ENCODE measurements at places on chromosomes 2 and 18. TPM values are rescaled to one million over a fixed set of nuclear protein-coding genes. Genes with fewer than 3 reads are reported as not detected.

DNA sequence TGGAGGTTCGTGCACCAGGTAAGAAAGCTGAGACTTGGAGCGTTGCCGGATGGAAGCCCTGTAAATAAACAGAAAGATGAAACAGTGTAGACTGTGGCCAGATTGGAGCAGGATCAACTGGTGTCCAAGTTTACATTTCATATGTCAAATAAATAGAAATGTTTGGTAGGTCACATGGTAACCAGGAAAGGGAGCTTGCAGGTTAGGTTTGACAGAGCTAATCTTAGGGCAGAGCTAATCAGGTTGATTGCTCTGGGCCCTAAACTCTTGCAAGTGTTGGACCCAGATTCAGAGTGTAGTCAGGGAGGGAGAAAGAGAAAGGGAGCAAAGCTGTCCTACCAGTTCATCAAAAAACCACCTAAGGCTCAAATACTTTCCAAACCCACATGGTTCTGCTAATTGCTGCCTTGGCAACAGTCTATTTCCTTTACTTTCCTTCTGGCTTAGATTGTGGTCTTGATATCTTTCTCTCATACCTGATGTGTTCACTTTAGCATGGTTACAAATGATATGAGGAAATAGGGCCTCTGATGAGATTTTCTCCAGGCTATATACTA is 63.2 kb downstream of the G6PC2 start:
- no peaks in the 10 kb centered on the region for H3K27me3 ChIP-seq
- H3K4me1 ChIP-seq, result peaks cover 7% of the 10 kb centered on the region
- no peak overlapping the region for H3K27ac ChIP-seq

- no peaks in the 10 kb centered on the region for H3K36me3 ChIP-seq
- H3K27me3 ChIP-seq, result no peaks in the 10 kb centered on the region
- no peak overlapping the region for H3K4me3 ChIP-seq
- no peaks in the 10 kb centered on the region for H3K4me1 ChIP-seq
- no peak for DNase-seq
- H3K27ac ChIP-seq, result no peak overlapping the region
Observed at GRCh38 chr2:68980956-68981355, 6.5 kb downstream of the GKN1 start.

DNA sequence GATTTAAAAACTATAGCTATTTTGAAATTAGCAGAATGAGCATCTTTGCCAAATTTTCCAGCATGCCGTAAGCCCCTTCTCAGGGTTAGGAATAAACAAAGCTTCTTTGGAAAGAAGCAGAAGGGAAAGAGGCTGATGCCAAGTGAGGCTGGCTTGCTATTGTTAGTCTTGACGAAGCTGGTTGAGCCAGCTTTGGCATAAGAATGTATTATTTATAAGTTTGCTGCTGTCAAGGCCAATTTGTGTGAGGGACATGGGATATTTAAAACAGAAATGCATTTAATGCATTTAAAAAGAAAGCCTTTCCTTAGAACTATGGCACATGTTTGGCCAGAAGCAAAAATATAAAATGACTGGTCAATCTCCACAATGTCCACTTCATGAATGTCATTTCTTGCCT is 52.5 kb upstream of the TTN start:
- H3K27ac ChIP-seq, result no peak overlapping the region
- no peaks in the 10 kb centered on the region for H3K27me3 ChIP-seq
- no peak for DNase-seq
- no peaks in the 10 kb centered on the region for H3K36me3 ChIP-seq
- H3K4me1 ChIP-seq, result no peaks in the 10 kb centered on the region

- peaks cover 62% of the 10 kb centered on the region for H3K4me1 ChIP-seq
- H3K36me3 ChIP-seq, result no peaks in the 10 kb centered on the region
- H3K27me3 ChIP-seq, result no peaks in the 10 kb centered on the region
- peak; percentile 75 for DNase-seq
- peak overlapping the region; percentile 94 for H3K27ac ChIP-seq
- peak overlapping the region; percentile 82 for H3K4me3 ChIP-seq
Observed at GRCh38 chr2:179263446-179264367, 925 bp downstream of the SESTD1 start.

The SP5 gene
- 5.8 TPM for total RNA-seq

The TET3 gene
- total RNA-seq, result 16.5 TPM

The SPEG gene
- 30.4 TPM for total RNA-seq

Data from stomach (tissue), 19 donors.